HS-5 (cell line): ENCODE measurements at places on chromosomes 7 and 10.
A peak's percentile ranks its signal among the peaks of the same experiment; 100 is the strongest.

GRCh38 chr10:113142601-113143362, 192.7 kb downstream of the TCF7L2 start:
- DNase-seq, result no peak

DNA sequence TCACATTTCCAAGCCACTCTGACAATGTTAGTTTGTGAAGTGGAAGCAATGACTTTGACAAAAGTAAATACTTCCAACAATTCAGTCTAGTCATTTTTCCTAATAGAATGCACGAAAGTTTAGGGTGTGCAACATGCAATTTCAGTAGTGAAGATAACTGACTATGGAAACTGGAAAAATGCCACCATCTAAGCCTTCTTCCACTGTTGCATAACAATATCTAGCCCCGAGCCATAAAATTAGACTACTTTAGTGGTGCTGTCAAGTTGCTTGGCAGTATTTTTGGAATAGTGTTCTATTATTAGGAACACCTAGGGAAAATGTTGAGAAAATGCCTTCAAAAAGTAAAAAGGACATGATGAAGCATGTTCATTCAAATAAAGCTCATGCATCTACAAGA, 17.9 kb downstream of the SEMA3A start:
- no peak for DNase-seq

DNA sequence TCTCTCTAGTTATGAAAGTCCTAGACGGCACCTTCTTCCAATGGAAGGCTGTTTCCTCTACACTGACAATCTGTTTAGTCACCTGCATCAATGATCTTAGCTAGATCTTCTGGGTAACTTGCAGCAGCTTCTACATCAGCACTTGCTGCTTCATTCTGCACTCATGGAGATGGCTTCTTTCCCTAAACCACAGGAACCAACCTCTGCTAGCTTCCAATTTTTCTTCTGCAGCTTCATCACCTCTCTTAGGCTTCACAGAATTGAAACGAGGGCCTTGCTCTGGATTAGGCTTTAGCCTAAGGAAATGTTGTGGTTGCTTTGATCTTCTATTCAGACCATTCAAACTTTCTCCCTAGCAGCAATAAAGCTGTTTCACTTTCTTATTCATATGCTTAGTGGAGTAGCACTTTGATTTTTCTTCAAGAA, 24.6 kb downstream of the NAMPT start:
- no peak for DNase-seq

- DNase-seq, result no peak
Measured at GRCh38 chr10:120969219-120969645, 118.1 kb downstream of the WDR11 start.

DNA sequence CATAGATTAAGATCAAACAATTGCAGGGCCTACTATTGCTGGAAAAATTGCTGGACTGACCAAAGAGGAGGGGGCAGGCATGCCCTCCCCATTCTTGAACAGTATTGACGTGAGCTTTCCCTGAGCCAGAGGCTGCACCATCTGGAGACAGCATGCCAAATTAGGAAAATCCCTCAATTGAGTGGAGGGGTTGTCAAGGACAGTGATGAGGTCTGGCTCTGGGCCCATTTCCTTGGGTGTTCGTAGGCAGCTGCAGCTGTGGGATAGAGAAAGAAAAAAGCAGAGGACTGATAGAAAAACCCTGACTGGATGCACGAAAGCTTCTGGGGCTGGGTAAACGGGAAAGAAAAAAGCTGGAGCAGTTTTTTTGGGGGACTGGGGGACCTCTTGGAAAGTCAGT, 22.8 kb upstream of the ORC5 start:
- no peak for DNase-seq

DNA sequence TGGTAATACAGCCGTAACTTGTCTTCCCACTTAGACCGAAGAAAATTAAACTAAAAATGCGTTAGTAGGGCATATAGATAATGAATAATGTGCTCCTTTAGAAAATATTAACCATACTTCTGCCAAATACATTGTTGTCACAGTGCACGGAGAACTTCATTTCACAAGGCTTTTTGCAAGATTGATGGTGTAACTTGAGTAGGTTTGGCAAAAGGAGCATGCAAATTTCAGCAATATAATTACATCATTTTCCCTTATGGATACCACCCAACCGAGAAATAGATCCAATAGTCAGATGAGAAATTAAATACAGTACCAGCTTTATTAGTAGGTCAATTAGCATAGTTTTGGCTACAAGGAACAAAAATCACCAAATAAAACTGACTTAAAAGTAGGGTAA, 792.6 kb upstream of the C7orf33 start:
- no peak for DNase-seq

- no peak for DNase-seq
Measured at GRCh38 chr7:45217358-45217757, 59.8 kb downstream of the RAMP3 start.

DNA sequence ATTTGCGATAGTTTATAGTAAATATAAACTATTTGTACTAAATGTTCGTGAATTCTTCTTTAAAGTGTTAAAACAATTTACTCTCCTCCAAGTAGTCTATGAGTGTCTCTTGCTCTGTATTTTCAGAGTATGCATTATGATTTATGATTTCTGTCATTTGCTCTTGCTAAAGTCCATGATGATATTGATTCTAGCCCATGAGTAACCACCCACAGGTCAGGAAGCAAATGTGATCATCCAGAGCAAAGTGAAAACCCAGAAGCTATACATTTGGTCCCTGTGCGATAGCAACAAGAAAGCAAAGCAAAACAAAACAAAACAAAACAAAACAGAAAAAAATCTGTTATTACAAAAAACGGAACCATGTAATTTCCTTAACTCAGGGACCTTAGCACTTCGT, 225.9 kb downstream of the HDAC9 start:
- DNase-seq, result no peak

GRCh38 chr7:69172357-69173077, 425.8 kb upstream of the AUTS2 start:
- no peak for DNase-seq

DNA sequence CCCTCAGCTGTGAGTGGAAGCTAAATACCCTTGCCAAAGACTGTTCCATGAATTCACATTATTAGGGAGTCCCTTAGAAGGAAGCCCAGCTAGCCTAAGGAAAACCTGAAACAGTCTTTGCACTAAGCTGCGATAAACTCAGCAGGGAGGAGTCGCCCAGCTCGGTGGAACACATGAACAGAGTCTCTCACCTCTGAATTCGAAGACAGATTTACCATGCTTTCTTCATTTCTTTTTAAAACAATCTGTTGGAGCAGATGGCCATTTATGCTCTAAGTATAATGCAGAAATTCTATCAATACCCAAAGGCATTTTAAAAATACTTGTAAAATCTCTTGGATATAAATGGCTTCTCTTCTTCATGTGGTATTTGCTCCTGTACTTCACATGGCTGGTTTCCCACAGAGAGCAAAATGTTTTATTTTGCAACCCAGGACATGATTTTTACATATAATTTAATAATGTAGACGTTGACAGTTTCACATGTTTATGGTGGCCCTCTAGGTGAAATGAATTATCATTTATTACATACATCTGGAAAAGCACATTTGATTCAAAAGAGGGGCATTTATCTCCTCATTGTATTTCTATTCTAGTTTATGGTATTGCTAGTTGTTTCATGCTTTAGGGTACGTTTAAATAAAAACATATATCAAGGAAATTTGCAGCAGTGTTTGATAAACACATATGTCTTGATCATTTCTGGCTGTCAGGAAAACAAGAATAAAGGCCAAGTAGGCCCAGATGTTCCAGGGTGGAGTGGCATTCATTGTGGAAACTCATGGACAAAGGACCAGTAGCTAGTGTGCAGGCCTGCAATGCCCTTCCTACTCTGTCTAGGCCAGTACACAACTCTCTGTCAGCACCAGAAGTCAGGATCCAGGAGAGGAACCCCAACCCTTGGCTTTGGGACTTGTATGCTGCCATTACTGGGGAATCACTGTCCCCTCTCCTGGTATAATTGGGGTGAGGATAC, 52.2 kb downstream of the LRGUK start:
- DNase-seq, result no peak

DNA sequence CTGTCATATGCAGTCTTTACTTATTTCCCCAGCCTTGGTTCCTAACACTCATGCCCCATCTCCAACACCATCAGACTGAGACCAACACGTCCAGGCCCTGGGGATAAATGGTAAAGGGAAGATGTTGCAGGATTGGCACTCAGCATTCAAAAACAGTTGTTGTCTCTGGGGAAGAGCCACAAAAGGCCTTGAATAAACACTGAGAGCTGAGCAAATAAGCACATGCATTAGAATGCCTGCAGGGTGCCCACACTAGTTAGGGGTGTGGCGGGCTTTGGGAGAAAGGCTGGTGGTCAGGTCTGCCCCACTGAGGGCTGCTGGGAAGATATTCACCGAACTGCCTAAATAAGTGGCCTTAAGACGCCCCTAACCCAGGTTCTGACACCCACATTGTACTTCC, 391.0 kb downstream of the GFRA1 start:
- no peak for DNase-seq

DNA sequence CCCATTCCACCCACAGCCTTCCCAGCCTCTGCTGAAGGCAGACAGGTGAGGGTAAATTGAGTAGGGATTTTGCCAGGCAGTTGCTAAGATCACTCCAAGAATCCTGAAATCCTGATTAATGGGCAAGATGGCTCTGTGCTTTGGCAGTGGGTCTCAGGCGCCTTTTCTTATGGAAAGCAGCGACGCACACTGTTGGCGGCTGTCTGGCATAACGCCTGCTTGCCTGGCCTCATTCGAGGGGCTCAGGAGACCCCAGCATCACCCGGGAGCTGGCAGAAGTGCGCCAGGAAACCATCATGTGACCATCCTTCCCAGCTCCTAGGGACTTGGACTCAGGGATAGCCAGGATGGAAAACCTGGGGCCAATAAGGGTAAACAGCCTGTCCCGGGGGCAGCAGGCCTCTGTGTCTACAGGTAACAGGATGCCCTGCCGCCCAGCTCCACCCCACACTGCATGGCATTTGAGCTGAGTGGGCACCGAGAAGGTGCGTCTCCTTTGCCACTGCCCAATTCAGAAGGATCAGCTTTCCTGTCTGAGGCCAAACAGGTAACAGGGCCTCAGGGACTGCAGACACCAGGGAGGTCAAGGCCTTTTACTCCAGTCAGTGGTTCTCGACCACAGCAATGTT, 98.6 kb downstream of the FAM53B start:
- DNase-seq, result no peak

DNA sequence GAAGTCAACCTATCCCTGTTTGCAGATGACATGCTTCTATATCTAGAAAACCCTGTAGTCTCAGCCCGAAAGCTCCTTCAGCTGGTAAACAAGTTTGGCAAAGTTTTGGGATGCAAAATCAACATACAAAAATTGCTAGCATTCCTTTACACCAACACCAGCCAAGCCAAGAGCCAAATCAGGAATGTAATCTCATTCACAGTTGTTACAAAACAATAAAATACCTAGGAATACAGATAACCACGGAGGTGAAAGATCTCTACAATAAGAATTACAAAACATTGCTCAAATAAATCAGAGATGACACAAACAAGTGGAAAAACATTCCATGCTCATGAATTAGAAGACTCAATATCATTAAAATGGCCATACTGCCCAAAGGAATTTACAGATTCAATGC, 50.4 kb upstream of the ZNF365 start:
- DNase-seq, result peak; percentile 13

DNA sequence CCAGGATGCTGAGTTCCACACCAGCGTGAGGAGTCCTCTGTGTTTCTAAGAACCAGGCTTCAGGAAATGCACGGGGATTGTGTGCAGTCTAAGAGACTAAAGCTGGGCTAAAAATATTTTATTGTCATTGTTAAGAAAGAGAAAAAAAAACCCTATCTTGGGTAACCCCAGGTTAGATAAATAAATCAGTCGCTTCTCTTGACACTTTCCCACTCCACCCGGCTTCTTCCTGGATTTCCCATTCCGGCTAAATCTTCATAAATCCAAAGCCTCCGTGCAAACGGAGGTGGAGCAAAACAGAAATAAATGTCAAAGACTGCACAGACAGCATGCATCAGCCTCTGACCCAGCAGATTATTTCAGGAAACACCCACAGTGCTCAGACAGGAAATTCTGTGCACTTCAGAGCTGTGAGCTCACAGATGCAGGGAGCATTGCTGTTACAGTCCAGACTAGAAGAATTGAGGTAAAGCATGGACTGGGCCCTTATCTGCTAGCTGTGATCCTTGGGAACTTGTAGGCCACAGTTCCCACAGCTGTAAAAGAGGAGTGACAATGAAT, 44.8 kb upstream of the GRID1 start:
- DNase-seq, result no peak

GRCh38 chr10:36254199-36254598, 612.1 kb upstream of the FZD8 start:
- no peak for DNase-seq

- no peak for DNase-seq
Measured at GRCh38 chr10:34764472-34764946, 50.6 kb downstream of the PARD3 start.

- no peak for DNase-seq
Measured at GRCh38 chr7:112383671-112384417, 66.4 kb upstream of the IFRD1 start.

DNA sequence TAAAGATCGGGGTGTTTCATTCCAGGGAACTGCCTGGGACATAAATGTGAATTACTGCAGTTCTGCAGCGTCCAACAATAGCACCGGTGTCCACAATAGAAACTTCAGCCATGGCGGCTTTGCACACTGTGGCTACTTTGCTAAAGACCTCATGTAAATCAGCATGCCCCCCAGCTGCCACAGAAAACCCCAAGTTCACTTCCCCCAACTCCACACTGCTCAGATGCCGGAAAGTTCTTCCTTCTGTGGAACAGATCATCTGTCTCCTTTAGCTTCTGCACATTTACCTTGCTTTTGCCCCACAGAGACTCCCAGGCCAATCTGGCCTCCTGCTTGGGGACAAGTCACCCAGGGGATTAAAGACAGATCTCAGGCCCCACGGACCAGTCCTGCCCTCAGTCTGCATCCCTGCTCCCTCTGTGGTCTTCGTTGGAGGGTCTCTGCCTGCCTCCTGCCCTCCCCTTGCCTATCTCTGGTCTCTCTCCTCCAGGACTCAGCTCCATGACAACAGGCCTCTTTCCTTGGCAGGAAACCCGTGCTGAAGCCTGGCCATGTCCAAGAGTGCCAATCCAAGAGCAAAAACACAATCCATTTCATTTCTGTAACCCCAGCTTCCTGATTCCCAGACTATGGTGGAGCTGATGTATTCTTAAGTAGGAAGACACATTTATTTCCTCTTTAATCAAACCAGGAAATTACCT, 403.2 kb downstream of the RPS24 start:
- DNase-seq, result no peak

- DNase-seq, result no peak
Measured at GRCh38 chr10:18252086-18252485, 111.9 kb downstream of the CACNB2 start.

- no peak for DNase-seq
Measured at GRCh38 chr7:130505753-130506152, 13.9 kb downstream of the MEST start.

- DNase-seq, result no peak
Measured at GRCh38 chr10:98456043-98456570, 9.4 kb upstream of the HPS1 start.
